ENCODE measurements at places on chromosomes 7 and 10. TPM values are rescaled to one million over a fixed set of nuclear protein-coding genes. Genes with fewer than 3 reads are reported as not detected.

AOAH gene
- total RNA-seq: 17.1 TPM

DNA sequence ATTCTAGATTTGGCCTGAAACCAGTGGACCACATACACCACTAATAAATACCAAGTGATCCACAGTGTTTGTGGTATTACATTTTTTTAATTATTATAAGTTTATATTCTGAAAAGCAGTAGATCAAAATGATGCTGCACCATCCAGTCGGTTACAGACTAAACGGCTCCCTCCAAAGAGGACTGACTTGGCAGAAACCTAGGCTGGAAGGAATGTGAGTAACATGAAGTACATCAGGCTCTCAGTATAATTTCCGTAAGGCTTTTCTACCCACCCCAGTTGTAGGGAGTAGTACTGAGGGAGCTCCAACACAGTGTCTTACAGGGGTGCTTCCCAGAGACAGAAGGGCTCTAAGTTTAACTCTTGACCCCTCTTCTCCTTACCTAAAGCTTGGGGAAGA, 119.5 kb downstream of the TRRAP start:
- H3K4me3 ChIP-seq: no peak overlapping the region
- DNase-seq: no peak
- H3K4me1 ChIP-seq: peaks cover 41% of the 10 kb centered on the region
- no peak overlapping the region for H3K27ac ChIP-seq
- peaks cover 46% of the 10 kb centered on the region for H3K36me3 ChIP-seq

SPDYE2B gene
- total RNA-seq: not detected

DNA sequence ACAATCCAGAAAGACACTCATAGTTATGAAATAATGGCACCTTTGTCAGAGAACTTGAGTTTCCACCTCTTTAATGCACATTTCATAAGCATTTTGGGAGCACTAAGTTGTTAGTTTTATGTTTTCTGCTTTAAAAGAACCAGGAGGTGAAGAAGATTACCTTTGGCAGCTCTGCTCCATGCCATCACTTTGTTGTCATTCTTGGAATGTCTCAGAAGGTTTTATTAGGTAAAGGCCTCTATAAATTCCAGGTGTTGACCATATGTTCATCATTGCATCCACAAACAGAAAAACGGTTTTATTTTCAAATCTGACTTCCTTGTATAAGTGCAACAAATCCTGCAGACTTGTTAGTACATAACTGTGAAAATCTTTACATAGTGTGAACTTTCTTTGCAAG, 424.8 kb downstream of the MDFIC start:
- DNase-seq: no peak
- H3K27ac ChIP-seq: no peak overlapping the region
- H3K4me1 ChIP-seq: no peaks in the 10 kb centered on the region

DNA sequence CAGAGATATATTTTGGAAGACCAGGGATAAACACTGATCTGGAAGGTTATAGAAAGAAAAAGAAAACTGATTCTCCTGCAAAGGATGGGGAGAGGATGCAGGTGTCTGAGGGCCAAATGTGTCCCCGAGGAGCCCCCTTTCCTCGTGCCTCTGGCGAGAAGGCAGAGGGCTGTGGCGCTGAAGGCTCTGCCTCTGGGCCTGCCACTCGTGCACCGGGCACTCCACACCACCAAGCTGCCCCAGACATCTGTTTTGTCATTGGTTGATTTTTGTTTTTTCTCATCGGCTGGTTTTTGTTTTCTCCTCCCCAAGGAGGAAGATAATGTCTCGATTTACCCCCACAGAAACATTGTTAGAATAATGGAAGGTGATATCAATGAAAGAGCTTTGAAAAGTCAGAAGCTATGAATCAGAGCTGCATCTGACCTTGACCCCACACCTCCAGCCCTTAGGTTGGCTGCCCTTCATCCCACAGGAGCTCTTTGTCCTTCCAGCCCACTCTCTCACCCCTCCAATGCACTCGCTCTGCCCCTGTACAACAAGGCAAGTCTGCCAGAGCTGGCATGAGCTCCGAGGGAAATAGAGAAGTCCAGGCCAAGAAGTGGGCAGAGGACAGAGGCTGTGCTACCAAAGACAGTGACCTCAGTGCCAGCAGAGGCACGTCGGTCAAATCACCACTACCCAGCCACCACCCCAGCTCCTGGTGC, 124.8 kb downstream of the TCERG1L start:
- no peaks in the 10 kb centered on the region for H3K4me1 ChIP-seq
- H3K4me3 ChIP-seq: no peak overlapping the region
- DNase-seq: no peak
- no peaks in the 10 kb centered on the region for H3K36me3 ChIP-seq
- H3K27me3 ChIP-seq: peaks cover 1% of the 10 kb centered on the region
- no peak overlapping the region for H3K27ac ChIP-seq

GSDME gene
- 6.1 TPM for total RNA-seq

NDUFB2 gene
- 177 TPM for total RNA-seq

Data from activated CD8-positive, alpha-beta T cell treated with anti-CD3 and anti-CD28 coated beads for 36 hours (primary cell).